ENCODE measurements at places on chromosomes 2 and 18.
A peak's percentile ranks its signal among the peaks of the same experiment; 100 is the strongest.

GRCh38 chr2:30958918-30959265 lies 151.6 kb upstream of the CAPN13 start:
- no peak for DNase-seq

GRCh38 chr18:5058768-5059695 lies 138.0 kb downstream of the AKAIN1 start:
- DNase-seq: no peak

DNA sequence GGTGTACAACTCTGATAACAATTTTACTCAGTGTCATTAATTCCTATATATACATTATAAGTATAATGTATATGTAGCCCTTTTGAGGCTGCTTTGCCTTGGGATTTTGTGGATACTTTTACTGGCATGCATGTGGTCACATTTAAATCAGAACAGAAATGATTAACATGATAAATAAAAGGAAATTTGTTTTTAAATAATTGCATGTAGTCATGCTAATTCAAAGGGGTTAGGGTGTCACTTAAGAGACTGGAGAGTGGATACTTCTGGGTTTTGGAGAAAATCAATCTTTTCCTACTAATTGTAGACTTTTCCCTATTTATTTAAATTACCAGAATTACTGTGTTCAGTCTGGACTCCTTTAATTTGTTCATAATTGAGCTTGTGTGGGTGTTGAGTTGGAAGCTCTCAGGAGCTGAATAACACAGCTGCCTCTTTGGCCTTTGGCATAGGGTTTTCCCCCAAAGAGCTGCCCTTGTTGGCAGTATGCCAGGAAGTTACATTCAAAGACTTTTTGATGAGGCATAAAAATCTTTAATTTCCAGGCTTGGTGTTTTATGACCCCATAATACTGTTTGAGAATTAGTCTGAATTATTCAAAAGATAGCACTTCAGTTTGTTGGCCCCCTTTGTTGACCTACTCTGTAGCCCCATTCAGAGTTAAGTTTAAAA lies 484.7 kb upstream of the NRP2 start:
- DNase-seq: no peak

DNA sequence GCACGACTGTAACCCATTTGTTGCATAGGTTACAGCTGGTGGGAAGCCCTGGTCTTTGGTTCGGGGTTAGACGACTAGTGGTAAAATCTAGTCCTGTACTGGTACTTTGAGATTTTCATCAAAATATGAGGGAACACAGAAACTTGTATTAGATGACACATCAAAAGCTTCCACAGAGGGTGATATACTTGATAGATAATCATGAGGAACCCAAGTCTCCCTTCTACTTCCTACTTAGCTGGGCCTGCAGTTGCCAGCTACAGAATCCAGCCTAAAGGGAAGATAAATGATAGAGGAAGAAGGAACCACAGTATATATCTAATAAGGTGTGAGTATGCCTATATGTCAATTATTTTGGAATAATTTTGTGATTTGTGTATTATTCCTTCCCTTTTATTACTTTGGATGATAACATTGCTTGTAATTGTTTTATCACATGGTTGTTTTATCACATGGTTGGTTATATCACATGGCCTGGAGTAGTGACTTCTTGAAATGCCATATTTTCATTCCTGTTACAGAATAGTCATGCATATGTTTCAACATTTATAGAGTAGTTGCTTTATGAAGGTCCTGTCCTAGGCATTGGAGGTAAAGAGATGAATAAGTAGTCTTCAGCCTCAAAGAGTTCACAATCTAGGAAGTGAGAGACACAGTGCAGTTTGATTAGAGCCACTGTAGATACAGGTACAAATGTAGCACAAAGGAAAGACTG lies 2.9 kb downstream of the AGPS start:
- no peak for DNase-seq

- peak; percentile 25 for DNase-seq
Measured at GRCh38 chr2:10844097-10844496, 31.5 kb upstream of the PDIA6 start.

DNA sequence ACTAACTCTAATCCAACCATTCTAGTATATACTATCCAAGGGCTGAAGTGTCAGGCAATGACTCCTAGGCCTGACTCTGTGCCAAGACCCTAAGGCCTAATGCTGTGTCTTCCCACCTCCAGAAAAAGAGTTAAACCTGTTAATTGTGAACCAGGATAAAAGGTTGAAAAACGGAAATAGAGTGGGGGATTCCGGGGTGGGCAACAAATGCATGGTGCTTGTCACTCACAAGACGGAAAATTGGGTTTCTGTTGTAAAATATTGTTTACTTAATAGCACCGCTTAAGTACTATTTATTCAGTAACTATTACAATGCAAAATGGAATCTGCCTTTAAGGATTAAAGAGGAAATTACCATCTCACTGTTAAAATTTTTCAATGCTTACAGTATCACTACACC lies 3.2 kb downstream of the STK17B start:
- DNase-seq: peak; percentile 72

- no peak for DNase-seq
Measured at GRCh38 chr2:126979039-126980003, 80.6 kb downstream of the TEX51 start.

- no peak for DNase-seq
Measured at GRCh38 chr2:231469583-231469950, 5.3 kb upstream of the NCL start.

GRCh38 chr2:44941551-44942234 lies at the start of gene SIX3:
Gene SIX3, plus strand, starts transcription at chr2:44941702. Its CDS starts 403 bp downstream, at chr2:44942105.
- DNase-seq: no peak

- DNase-seq: no peak
Measured at GRCh38 chr2:204470178-204470620, 75.1 kb upstream of the PARD3B start.

DNA sequence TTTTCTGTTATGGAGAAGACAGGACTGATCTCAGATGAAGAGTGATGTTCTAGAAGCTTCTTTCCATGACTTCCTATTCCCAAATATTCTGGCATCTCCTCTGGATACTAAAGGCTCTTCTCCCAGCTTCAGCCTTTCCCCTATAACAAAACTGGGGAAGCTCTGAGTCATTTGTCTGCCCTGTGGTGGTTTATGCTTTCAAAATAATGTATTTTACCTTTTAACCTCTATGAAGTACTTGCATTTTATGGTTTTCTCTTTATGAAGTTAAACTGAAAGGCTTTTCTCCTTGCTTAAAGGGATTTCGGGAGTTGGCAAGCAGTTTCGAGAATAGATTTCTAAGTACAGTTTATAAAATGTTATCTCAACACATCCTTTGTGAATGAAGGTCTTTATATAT lies 104.4 kb downstream of the TANC1 start:
- DNase-seq: peak; percentile 86

- no peak for DNase-seq
Measured at GRCh38 chr2:189601043-189601442, 20.5 kb upstream of the SLC40A1 start.

GRCh38 chr2:48069769-48070168 lies 163.5 kb upstream of the FBXO11 start:
- no peak for DNase-seq

DNA sequence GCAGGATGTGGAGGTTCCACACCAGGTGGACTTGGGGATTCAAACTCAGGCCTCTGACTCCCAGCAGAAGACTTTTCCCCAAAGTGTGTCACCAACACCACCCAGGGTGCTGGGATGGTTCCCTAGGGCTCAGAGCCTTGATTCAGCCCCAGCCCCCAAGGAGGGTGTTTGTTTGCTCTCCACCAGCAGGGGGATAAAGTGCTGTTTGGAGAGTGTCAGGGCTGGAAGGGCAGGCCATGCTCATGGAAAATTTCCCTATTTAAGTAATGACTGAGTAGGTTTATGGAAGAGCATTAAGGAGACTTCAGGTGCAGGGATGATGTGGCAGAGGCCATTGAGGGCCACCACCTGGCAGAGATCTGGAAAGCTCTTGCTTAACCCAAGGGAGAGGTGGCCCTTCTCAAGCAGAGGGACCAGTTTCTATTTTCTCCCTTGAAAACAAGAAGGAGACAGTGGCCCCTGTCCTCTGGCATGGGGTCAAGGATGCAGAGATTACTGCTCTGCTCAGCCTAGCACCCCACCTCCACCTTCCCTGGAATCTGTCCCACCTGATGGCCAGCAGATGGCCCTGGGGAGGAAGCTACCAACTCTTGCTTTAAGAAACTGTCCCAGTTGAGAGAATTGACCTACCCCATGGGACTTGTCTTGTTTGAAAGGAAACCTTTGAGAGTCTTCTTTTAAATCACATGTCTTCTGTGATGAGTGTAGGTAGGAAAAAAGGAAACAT lies 122.1 kb downstream of the ACOXL start:
- no peak for DNase-seq

DNA sequence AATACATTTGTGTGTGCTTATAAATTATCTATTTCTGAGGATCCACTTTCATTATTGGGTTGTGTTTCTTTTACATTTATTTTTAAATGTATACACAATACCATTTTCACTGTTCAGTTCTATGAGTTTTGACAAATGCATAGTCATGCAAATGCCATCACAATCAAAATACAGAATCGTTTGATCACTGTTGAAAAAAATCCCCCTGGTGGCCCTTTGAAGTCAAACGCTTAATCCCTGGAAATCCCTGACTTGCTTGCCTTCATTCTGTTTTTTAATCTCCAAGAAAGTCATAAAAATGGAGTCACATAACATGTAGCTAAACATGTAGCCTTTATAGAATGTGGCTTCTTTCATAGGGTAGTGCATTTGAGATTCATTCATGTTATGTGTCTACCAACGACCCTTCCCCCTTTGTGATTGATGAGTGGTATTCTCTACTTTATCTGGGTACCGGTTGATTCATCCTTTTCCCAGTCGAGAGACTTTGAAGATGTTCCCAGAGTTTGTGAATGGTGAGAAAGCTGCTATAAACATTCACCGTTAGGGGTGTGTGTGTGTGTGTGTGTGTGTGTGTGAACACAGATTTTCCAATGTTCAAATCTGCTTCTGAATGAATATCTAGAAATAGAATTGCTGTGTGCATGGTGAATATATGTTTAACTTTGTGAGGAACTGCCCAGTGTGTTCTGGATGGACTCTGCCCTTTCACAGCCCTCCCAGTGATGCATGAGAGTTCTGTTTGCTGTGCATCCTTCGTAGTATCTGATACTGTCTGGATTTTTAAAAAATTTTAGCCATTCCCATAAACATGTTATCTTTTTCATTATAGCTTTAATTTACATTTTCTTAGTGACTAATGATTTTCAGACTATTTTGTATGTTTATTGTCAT lies 173.6 kb downstream of the GALR1 start:
- DNase-seq: no peak

Data from astrocyte of the spinal cord (primary cell).